Activated CD4-positive, alpha-beta T cell treated with anti-CD3 and anti-CD28 coated beads for 4 hours (primary cell): ENCODE measurements at places on chromosomes 1 and 21.

GRCh38 chr1:204647114-204647804 lies 38.3 kb downstream of the LRRN2 start:
- DNase-seq, result no peak

DNA sequence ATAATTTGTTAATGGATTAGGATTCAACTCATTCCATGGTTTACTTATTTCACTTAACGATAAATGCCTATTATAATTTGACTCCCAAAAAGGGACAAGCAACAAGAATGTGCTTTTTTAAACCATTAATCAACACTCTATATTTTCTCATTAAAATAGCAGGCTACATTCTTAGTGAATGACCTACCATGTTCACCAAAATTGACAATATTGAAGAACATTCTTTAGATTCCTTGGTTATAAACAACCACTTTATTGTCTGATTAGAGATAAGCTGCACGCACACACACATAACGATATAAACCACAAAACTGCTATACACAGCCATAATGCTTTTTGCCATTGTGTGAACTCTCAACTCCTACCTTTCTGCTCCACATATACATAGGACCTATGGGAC lies 75.4 kb upstream of the LRRC7 start:
- DNase-seq, result no peak

DNA sequence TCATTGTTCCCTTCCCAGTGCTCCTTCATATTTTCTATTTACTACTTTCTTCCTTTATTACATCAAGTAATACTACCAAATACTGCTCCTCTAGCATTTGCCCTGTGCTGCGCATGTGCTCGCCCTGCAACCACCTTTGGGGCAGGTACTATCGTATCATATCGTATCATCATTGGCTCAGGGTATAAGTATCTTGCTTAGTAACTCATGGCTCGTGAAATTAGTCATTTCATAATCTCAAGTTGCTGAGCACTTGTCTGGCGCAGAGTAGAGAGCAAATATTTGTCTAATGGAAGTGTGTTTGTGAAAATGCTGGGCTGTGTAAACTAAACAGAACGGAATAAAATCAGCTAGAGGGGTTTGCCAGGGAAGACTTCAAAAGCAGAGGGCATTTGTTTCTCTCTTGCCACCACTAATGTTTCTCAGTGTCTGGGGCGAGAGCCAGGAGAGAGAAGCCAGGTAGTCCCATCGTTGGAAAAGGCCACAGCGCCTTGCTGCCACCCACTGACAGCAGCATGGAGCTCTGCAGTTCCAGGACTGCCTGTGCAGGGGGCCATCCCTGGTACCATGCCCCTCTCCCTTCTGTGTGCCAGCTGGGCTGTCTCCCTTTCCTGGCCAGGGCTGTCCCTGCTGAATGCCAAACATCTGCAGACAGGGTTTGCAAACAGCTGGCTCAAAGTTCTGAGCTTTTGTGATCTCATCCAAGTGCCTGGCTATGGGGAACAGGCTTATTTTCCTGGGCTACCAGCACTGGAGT lies 20.0 kb upstream of the CPT2 start:
- no peak for DNase-seq

DNA sequence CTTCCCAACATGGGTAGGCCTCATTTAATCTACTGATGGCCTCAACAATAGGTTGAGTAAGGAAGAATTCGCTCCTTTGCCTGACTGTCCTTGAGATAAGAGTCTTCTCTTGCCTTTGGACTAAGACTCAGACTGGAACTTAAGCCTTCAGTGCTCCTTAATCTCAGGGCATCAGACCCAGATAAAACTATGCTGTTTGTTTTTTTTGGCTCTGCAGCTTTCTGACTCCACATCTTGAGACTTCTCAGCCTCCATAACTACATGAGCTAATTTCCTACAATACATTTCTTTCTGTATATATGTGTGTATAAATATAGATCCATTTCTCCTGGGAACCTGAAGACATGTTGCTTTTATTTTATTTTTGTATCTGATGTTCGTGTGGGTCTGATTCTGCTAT lies 1470.7 kb upstream of the PRMT6 start:
- DNase-seq, result no peak

DNA sequence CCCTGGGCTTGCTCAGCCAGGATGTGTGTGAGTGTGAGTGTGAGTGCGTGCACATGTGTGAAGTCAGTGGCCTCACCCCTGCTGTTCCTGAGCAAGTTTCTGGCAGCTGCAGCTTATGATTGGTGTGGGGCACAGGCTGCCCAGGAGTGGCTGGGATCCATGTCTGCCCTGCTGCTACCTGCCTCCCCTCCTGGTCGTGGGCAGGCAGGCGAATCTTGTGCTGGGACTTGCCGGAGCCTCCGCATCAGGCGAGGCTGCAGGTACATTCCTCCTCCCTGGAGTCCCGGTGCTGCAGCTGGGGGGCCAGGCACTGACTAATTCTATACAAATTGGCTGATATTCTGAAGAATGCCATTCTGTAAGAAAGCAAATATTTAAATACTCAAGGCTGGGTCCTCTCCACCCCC lies 85.6 kb upstream of the WNT4 start:
- DNase-seq, result no peak

DNA sequence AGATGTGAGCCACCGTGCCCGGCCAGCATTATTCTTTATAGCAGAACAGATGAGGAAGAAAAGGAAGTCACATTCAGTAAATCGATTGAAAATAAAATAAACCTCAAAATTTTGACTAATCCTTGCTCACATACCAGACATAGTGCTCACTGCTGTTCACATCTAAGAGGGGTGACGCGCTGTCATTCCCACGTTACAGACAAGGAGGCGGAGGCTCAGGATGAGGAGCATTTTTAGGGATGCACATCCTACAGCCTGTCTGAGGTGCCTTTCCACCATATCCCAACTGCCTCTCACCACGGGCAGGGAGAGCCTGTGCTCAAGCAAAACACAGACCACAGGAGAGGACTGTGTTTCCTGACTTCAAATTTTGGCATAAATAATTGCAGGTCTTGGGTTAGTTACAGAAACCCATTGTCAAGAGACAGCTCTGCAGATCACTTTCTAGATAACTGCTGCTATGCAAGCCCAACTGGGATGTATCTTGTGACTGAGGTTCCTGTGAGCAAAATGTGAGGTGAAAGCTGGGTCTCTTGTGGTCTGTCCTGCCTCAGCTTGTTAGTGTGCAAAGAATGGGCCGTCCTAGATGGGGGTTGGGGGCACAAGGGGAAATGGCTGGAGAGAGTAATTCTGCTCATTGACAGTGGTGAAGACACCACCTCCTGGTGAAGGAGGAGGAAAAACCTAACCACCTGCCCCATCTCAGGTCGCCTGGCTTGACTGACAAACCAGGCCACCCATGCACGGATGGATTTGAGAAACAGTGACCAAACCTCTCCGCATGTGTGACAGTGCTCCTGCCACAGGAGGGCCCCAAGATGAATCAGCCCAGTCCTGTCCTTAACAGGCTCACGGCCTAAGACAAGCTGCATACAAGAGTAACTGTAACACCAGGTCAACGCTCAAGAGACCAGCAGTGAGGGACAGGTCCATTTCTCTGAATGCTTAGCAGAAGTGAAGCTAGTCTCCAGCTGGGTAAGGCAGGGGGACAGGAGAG lies 8.2 kb downstream of the TNN start:
- no peak for DNase-seq

DNA sequence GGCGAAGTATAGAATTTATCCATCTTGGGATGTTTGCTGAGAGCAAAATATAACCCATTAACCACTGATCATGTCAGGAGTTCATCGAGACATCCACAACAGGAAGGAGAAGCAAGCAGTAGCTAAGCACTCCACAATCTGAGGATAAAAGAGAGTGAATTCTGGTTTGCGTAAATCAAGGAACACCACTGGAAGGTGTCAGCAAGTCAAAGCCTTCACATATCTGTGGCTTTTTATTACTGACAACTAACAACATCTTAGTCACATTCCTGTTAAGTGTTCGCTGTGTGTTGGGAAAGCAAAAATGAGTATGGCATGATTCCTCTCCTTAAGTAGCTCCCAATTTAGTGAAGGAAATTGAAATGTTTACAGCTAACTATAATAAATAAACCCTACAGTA lies 44.5 kb upstream of the DARS2 start:
- no peak for DNase-seq
